Activated T-cell treated with anti-CD3 and anti-CD28 coated beads, Interleukin-2, amount 50 U/mL, for 48 hours (primary cell): ENCODE measurements at places on chromosomes 16 and 17.

GRCh38 chr17:55897301-55897700, 146.4 kb downstream of the PCTP start:
- DNase-seq = no peak

DNA sequence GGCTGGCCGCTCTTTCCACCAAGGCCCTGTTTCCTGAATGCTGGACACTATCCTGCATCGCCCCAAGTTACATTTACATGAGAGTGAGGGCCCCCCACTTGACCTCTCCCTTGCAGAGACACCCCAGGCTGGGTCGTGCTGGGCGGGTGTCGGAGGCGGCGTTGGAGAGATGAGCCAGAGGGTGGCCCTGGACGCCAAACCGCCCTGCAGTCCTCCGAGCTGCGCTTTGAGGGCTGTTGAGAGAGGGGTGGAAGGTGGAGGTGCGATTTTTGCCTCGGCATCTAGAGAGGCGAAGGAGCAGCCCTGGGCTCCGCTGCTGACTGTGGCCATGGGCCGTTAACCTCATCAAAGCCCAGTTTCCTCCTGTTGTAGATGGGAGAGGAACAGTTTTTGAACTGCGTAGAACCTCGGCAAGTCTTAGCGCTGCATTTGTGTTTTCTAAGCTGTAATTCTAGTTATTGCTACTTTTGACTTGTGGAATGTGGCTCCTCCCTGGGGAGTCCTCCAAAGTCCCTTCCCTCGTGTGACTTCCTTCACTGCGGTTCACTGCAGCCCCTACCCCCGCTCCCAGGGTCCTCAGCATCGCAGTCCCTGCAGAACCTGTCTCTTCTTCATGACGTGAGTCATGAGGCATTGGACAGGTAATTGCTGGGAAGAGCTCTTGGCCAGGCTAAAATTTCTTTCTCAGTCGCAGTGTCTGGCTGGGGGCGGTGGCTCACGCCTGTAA, 986 bp upstream of the ELOB start:
- DNase-seq = no peak

- DNase-seq = no peak
Observed at GRCh38 chr17:74773871-74774286, 2.3 kb downstream of the NAT9 start.

DNA sequence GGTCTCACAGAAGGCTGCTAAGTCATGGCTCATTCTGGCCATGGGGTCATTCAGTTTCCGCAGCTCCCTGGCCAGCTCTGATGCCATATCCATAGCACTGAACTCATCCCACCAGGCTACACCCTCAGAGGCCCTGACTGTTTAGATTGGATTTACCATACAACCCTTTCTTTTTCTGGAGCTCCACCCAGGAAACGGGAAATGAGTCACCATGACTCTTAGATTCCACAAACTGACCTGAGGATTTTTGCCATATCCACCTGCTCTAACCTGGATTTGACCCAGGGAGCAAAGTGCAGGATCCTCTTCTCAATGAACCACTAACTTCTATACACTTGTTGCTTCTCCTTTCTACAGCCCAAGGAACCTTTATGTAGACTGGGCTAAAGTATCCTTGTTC, 20.3 kb upstream of the CALB2 start:
- DNase-seq = no peak
